SHP77 (cell line): ENCODE measurements at places on chromosomes 2 and 18.
A peak's percentile ranks its signal among the peaks of the same experiment; 100 is the strongest.

DNA sequence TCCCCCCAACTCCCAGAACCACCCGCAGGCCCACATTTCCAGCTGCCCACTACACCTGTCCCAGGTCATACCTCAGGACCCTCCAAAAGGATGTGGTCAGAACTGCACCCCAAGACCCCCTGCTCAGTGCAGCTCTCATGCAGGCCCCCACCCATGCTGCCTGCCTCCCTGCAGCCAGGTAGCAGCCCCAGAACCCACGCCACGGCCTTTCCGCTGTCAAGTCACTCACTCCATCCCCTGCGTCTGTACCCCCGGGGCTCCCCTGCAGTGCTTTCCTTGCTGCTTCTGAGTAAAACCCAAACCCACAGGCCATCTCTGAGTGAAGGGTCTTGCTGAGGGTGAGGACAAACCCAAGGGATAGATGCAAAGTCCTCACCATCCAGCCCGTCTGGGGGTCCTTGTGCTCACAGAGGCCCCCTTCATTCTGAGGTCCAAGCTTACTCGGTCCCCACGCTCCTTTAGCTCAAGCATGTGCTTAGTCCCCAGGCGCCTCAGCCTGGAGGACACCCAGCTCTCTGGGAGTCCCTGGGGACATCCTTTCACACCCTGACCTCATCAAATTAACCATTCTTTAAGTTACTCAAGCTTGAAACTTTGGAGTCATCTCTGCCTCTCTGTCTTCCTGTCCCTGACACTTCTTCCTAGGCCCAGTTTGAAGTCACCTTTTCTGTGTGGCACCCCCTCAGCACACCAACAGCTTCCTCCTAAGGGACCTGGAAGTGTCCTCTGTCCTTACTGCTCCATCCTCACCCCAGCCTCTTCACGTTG is 130.1 kb downstream of the SMAD7 start:
- no peak for DNase-seq

- no peak for DNase-seq
These were observed 105.8 kb upstream of the UGP2 start for GRCh38 chr2:63735931-63736330.

GRCh38 chr2:176001281-176001915 is 669 bp downstream of the LNPK start:
- DNase-seq = peak; percentile 12

DNA sequence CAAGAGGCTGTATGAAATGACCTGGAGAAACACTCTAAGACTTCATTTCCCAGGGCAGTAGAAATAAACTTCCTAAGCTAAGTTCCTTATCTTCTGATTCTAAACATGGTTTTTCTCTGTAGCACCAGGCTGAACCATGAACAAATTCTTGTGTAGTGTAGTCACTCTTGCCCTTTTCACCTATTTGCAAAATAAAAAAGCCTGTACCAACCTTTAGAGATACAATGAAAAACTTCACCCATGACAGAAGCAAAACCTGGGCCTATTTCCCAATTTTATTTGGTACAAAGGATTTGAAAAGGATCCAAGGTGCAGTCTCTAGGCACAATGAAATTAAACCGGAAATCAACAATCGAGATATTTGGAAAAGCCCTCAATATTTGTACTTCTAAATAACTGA is 43.6 kb downstream of the POLR1A start:
- DNase-seq = no peak

- DNase-seq = no peak
These were observed 224.5 kb upstream of the MGAT5 start for GRCh38 chr2:134029418-134029817.

DNA sequence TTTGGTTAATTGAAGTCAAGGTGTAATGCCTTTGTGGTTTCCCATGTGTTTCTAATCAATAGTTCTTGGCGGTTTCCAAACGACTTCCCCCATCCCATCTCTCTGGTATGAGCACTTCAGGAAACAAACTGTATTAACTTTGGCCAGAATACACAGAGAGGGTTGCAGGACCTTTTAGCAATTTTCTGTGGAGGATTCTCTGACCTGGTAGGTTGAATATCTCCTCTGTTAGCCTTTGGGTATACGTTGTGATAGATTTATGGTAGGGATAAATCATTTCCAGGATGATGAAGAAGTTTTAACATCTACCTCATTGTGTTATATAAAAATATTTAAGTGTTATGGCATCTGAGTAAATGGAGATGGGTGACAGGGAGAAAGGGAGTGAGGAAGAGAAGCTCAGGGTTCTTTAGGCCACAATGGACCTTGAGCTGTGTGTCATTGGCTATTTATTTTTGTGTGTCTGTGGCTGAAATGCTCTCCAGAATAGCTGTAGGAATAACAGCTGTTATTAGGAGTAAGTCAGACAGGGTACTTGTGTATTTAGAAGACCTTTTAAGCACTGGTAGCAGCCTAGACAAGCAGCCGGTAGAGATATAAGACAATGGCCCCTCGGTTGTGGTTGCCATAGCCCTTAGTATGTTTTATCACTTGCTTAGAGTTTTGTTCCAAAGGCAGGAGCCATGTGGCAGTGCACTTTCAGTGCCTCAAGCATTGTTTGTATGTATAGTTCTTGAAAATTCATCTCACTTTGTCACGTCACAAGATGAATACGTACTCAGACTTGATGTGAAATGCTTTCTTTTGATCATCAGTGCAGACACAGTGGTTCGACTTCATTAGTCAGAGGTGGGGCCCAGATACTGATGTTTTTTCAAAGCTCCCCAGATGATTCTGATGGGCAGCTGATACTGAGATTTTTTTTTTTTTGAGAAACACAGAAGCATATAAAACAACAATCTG is 91.1 kb downstream of the FMNL2 start:
- no peak for DNase-seq

DNA sequence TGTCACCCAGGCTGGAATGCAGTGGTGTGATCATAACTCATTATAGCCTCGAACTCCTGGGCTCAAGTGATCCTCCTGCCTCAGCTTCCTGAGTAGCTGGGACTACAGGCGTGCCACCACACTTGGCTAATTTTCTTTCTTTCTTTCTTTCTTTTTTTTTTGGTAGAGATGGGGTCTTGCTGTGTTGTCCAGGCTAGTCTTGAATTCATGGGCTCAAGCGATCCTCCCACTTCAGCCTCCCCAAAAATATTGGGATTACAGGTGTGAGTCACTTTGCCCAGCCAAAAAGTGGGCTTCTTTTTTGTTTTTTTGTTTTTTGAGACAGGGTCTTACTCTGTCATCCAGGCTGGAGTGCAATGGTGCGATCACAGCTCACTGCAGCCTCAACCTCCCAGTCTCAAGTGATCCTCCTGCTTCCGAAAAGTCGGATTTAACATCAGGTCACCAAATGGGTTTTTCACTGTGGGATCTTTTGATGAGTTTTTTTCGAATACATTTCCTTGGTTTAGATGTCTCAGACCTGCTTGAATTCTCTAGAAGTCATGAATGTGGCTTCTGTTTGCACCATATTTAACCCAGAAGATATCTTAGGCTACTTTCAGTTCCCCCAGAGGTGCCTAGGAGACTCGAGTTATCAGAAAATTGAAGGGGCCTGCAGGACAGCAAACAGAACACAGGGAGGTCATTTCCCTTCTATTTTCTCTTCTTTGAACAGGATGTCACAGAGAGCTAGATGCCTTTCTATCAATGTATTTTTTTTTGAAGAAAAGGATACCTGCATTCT is 8.9 kb downstream of the RAB31 start:
- no peak for DNase-seq

- DNase-seq = no peak
These were observed at the start of gene ANKRD30B for GRCh38 chr18:14747513-14748474. ANKRD30B (plus strand) TSS chr18:14748172; CDS start chr18:14748420, 248 bp downstream.

- DNase-seq = no peak
These were observed 333.1 kb downstream of the DYSF start for GRCh38 chr2:71786291-71787107.

- DNase-seq = no peak
These were observed 83.0 kb upstream of the CTDP1 start for GRCh38 chr18:79596446-79597175.

DNA sequence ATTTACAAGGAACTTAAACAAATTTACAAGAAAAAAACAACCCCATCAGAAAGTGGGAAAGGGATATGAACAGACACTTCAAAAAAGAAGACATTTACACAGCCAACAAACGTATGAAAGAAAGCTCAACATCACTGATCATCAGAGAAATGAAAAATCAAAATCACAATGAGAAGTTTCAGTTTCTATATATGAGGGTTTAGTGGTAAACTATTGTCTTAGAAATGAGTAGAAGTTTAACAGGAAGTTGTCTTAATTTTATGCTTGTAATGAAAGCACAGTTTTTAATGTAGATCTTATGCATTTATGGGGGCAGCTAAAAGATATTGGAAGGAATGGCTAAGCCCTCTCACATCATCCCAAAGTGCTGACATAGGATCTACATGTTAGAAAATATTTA is 325.4 kb downstream of the ERBB4 start:
- no peak for DNase-seq

DNA sequence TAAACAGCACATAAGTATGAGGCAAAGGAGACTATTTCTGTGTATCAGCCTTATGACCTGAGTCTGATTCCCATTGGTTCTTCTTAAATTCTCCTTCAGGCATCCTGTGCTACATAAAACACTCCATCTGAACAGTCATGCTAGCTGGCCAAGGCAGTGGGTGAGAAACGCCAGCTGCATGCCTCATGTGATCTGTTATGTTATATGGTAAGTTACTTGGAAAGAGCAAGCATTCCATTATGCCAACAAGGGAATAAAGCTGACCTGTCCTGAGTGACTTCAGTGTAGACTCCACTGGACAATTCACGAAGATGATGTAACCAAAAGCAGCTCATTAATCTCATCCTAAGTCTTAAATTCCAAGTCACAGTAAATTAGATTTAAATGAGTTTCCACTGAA is 216.5 kb upstream of the FN1 start:
- DNase-seq = no peak

- DNase-seq = peak; percentile 40
These were observed 453.9 kb upstream of the TRIB2 start for GRCh38 chr2:12262681-12263436.

DNA sequence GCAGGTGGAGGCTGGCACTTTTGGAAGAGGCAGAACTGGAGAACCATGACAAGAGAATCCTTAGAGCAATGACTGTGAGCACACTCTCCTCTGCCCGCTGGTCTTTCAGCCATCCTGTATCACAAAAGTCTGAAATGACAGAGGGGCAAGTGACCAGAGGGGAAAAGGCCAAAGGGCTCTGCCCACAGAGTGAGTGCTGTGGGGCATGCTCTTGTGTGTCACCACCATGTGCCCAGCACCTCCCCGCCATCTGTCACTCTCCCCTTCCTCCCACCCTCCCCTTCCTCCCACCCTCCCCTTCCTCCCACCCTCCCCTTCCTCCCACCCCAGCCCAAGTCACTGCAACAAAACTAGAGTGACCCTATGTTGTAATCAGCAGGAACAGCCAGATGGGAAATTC is 31.9 kb downstream of the DAW1 start:
- no peak for DNase-seq

DNA sequence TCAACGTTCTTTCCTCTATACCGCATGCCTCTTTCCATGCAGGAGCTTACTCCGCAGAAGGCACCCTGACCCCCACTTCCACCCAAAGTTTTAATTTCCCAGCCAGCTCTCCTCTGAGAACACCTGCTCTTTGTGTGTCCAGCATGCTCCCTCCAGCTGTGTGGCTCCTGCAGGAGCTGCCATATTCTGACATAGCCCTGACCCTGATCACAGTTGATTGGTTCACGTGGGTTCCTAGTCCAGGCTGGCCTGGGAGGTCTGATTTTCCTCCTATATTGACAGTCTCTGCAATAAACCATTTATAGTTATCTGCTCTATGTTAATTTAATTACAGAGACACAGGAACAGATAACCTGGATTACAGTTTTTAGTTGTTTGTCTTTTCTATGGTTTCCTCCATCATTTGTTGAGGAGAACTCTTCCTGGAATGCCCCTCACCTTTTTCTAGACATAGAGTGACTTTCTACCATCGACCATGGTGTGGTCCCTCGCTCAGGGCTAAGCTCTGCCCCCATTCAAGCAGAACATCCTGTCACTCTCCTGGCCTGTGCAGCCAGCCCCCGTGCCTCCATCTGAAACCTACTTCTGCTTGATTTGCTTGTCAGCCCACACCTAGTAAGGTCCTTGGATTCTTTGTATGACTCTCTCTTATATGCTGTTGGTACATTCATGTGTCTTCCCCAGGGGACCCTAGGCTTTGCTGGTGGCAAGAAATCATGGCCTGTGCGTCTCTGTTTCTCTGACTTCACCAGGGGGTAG is 231.5 kb downstream of the LPIN1 start:
- DNase-seq = no peak

DNA sequence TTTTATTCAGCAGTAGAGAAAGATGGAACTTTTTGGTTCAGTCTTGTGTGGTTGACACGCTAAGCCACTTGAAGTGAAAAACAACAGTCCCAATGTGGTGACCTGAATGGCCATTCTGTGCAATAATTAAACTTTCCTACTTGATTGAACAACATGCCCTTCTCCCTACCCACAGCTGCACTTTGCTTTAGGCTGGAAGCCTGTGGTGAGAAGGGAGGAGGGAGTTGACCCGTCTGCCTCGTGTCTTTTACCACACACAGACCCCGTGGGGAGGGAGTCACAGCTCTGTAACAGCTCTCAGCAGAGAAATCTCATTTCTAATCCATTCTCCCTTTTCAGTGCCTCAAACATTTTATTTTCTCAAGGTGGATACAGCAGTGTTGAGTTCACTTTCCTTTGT is 138.2 kb upstream of the PKDCC start:
- DNase-seq = no peak

DNA sequence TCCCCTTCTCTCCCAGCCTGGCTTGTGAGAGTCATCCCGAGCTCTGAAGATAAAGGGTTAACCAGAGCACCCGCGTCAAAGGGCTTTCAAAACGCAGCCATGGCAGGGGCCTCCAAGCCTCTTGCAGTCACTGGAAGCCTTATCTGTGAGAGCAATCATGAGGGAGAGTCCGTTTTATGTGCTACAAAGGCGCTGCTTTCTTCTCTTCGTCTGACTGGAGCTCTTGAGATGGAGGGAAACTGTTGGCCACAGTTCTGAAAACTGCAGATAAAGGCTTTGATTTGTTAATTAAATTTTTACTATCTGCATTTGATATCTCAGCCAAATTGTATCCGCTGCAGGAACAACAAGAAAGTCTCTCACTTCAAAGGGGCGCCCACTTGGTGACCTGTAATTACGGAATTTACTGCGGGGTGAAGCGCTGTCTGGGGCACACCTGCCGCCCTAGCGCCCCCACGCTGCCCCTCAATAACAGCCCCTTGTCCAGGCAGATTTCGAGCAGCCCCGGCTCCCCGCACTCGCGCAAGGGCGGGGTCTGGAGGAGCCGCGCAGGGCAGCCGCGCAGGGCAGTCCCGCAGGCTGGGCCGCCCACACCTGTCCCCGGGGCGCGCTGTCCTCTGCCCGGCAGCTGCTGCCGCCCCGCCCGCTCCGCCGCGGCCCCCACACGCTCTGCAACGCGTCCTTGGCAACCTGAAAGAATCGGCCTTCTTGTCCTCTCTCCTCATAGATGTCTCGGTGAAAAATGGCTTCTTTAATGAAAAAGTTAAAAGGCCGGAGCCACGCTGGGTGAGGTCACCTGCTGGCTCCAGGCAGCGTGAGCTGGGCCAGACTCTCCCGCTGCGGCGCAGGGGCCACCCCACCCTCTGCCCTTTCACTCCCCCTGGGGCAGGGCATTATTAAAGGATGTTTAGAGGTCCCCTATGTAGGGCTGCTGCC is 217.9 kb downstream of the VAPA start:
- DNase-seq = no peak

- no peak for DNase-seq
These were observed 57.2 kb downstream of the CALCRL start for GRCh38 chr2:187390891-187391290.
